ENCODE measurements at places on chromosomes 5 and 9.

DNA sequence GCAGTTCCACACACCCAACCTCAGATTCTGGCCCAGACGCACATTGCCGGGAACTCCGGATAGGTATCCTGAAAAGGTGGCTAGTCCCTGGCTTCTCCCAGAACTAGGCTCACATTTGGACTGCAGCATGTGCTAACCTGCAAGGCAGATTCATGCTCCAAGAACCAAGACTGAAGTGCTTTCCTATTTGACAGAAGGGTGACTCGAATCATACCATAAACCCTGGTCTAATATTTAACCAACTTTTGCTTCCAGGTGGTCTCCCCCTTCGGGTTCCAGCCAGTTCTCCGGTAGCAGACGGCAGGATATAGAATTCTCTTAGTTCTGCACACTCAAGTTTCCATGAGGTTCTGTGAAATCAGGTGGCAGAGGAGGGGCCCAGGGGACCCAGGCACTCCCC, 7.6 kb downstream of the PTGES start:
- DNase-seq, result no peak

DNA sequence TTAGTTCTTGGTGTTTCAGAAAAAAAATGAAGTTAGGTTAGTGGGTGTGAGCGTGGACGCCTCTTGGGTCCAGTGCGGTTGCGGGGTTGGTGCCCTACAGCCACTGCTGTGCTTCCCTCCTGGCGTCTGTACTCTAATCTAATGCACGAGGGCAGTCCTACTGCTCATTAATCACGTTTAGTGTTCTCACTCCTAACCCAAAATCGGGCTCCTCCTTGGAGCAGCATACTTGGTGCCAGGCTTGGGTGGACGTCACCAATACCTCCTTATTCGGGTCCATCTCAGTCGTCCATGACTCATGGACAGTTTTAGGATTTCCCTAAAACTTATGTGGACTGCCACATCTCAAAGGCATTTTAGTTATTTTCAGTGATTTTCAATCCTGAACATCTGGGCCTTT, 41.6 kb downstream of the TRIO start:
- DNase-seq, result peak; percentile 56

DNA sequence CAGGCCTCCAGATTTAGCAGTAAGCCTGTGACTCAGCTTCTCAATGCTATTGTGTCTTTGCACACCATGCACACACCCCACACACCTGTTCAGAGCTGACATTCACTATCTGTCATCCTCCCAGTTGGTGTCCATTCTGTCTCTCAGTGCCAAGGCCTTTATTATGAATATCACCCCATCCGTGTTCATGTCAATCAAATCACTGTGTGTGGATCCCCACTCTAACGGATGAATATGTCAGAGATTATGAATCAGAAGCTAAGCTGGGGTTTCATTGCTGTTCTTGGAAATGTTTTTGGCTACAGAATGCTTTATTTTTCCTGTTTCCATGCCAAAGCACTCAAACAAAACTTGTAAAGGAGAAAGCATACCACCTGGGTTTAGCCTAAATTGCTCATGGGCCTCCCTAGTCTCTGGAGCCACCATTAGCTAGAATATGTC, 9.4 kb upstream of the MAMDC2 start:
- peak; percentile 64 for DNase-seq

DNA sequence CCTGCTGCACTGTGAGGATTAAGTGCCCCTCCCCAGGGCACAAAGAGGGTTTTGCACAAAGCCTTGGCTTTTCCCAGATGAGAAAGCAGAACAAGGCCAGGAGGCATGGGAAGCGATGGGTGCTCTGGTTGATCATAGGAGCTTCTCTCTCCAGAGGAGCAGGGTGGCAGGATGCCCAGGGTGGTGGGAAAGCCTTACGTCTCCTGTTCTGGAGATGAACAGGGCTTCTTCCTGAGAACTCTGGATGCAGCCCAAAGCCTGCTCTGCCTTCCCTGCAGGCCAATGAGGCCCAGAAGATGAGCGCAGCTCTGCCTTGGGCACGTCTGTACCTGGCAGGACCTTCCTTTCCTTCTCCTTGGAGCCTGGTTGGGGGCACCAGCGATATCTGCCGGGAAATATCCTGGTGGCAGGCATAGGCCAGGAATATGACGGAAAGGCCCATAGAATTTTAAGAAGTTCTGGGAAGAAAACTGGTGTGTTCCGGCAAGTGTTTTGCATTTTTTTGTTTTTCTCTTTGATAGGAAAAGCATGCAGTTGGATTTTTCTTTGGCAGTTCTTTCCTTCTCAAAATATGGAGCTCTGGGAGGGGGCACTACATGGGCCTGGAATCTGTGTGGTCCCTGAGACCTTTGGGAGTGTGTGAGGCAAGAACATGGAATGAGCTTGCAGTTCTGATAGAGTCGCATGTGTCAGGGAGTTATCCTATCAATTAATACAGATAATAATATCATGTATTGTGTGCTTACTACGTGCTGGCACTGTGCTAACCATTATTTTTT, 253.2 kb upstream of the KLF4 start:
- no peak for DNase-seq

DNA sequence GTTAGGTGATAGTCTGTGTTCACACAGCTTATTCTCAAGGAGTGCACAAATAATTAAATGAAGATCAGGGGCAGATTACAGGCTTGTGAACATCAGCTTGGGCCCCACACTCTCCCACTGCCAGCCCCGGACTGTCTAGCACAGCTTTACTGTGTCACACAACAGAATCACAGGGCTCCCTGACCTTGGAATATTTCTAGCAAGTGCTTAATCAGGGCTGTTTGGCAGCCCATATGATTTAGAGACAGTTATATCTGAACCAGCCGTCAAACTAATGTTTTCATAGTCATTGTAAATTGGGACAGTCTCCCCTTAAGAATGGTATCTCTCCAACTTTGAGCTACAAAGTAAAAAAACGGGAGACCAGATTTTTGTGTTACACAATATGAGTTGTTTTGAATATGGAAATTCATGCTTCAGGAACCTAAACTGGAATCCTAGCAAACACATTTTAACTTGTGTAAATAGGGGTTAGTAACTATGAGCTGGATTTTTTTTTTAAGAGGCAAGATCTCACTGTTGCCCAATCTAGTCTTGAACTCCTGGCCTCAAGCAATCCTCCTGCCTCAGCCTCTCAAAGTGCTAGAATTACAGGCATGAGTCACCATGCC, 517.6 kb downstream of the BNC2 start:
- no peak for DNase-seq

GRCh38 chr5:112641515-112642110, 96.1 kb upstream of the APC start:
- DNase-seq, result no peak

- peak; percentile 68 for DNase-seq
Observed at GRCh38 chr5:175464074-175464941, 14.1 kb upstream of the SFXN1 start.

DNA sequence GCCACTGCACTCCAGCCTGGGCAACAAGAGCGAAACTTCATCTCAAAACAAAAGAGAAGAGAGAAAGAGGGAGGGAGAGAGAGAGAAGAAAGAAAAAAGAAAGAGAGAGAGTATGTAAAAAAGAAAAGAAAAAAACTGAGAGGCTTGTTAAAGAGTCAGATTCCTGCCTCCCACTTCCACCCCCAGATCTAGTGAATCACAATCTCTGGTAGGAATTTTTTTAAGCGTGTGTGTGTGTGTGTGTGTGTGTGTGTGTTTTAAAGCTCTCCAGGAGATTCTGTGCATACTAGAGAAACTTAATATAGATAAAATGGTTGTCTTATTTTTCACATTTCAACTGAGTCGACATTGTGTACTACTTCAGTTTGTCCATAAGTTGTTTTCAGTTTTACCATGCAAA, 32.0 kb downstream of the SAR1B start:
- DNase-seq, result peak; percentile 65

DNA sequence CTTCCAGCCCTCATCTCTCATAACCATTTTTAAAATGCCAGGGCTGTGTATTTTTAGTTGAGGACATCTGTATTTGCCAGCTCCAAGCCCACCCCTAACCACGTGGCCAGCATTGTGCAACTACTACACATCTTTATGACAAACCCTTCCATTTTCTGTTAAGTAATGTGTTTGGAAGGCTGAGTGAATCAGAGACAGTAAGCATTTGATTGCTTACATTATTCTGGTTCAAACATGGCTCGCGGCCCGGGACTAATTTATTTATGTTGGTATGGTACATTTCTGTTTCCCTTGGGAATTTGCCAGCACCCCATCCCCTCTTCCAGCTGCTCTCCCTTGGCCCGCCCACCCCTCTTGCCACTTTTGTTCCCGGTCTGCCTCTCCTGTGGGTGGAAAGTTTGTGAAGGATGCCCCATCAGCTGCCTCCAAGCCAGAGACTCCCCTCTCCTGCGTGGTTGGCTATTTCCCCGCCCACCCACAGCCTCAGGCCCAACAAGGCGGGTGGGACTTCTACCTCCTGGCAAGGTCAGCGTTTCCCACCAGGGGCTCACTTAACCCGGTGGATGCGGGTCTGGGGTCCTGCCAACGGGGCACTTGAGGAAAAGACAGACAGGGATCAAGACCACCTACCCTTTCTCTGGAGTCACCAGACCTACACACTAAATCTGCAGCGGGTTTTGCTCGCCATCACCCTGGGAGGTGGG, 162.2 kb downstream of the HSD17B3 start:
- peak; percentile 63 for DNase-seq

DNA sequence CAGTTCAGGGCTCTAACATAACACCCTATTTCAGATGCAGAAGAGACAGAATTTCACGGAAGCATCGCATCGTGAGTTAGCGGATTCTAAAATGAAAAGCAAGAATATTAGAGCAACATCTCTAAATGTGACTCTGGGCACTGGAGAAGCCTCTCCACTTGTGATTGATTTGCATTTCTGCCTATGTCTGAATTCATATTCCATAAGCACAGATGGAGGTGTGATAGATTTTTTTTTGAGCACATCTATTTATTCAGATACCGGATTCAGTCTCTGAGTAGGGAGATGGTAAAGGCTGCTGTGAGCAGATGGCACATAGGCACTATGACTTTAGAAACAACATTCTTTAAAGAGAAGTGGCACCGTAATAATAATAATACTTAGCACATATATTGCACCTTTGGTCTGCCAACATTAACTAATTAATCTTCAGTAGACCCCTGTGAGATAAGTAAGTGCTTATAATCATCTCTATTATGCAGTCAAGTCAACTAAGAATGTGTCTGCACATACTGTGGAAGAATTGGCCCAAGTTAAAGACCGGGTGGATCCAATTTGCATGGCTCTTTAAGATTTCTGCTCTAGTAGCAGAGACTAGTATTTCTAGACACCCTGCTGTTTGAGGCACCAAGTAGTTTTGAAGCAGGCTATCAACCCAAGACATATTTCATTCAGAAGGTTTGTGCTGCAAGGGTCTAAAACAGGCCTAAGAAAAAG, 685.0 kb downstream of the CETN3 start:
- DNase-seq, result no peak

GRCh38 chr9:125852386-125852785, 105.2 kb downstream of the PBX3 start:
- DNase-seq, result no peak

- DNase-seq, result no peak
Observed at GRCh38 chr5:55572020-55572419, 37.3 kb upstream of the PLPP1 start.

GRCh38 chr5:172293054-172293744, 9.6 kb upstream of the UBTD2 start:
- peak; percentile 79 for DNase-seq

GRCh38 chr9:75168270-75169178, 80.2 kb downstream of the OSTF1 start:
- DNase-seq, result no peak

DNA sequence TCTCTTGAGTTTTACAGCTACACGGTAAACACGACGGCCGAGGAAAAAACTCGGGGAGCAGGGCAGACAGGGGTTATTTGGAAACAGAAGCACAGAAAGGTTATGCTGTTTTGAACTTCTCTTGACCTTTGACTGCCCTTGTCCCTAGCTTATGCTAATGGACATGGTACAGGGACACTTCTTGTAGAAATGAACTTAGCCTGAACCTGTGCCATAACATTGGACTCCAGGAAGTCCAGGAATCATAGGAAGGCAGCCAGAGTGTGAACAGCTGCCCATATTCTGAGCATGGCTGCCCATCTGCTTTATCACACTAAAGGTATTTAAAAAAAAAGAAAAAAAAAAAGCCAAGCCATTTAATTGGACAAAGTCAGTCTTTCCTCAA, 46.1 kb downstream of the NR6A1 start:
- no peak for DNase-seq

DNA sequence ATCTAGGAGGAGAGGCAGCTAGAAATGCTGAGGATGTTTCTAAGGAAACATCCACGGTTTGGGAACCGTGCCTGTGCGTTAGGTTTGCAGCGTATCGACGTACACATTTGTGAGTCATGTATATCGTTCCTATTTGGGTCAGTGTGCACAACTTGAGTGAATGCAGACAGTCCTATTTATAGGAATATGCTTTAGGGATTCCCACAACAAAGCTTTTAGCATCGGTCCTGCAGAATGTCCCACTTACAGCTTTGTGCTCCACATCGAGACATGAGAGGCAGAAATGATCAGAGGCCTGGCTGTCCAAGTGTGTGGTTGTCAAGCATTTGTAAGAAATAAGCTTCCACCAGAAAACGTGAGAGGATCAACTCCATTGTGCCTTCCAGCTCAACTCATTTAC, 1282.7 kb upstream of the WWC1 start:
- no peak for DNase-seq

DNA sequence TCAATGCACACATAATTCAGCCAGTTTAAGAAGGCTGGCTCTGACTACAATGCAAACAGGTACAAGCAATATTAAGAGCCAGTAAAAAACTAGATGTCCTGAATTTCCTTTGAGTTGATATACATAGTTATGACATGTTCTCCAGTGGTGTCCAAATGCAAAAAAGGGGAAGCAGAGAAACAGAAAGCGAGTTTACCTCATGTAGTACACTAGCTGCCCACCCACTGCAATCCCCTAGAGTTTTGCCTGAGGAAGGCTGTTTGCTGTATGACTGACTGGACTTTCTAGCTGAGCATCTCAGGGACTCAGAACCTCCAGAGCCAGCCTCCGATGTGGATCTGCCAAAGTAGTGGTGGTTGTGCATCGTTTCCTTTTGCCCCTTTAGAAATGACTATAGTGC, 44.8 kb upstream of the SLC1A3 start:
- DNase-seq, result no peak

DNA sequence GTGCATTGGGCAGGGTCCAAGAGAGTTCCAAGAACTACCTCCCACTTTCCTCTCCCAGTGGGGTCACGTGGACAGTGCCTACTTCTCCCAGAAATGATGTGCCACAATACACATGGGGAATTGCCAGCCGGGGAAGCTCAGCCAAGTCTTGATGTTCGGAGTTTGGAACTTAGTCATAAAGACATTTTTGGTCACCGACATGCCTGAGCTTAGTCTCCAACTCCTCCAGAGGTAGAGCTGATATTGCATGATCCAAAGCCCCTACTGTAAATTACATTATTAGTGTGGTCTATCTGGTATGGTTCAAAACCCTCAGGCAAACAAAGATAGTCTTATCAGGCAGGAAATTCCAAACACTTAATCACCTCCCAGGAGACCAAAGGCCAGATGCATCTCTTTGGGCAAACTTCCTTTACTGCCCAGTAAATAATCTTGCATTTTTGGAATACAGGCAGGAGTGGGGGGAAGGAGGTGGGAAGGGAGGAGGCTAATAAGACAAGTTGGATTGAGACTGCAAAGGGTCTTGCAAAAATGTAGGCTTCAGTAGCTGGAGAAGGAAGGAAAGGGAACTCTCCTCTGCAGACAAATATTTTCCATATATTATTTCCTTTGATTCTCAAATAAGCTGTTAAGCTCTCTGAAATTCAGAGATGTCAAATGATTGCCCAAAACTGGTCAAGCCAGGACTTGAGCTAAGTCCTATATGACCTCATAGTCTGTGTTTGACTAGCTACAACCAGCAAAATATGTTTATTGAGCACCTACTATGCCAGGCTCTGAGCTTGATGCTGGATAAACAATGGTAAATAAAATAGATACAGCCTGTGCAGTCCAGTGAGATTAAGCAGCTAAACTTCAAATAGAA, 99.4 kb downstream of the DRD1 start:
- DNase-seq, result peak; percentile 78

Data from astrocyte of the hippocampus (primary cell).